ENCODE measurements at places on chromosomes 6 and 20.

- DNase-seq = no peak
These were observed 3.9 kb downstream of the SPEF1 start for GRCh38 chr20:3777381-3777715.

DNA sequence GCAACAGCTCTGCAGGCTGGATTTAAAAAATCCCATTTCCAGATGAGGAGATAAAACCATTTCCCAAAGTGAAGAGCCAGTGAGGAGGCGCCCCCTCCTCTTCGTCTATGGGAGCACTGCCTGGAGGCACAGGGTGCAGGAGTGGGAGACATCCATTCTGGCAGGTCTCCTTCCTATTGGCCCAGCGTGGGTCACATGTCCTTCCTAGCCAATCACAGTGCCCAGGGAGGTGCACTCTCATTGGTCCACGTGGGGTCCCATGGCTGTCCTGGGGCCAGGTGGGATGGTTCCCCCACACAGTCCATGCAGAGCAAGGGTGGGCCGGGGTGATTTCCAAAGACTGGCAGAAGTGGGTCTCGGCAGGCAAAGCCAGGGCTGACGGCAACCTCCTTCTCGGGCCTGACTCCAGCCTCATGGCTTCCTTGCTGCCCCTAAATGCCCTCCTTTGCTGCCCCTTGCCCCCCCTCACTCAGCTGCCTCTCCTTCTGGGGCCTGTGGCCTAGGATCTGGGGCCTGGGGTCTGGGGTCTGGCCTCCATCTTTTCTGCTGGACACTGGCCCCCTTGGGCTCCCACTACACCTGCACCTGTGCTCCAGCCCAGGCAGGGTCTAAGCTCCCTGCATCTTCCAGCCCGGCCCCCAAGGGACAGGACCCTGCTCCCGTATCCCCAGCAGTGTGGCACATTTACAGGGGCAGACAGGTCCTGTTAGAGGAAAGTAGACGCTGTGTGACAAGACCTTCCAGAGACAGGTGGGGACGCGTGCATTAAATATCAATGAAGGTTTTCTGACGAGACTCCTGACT is 231.7 kb downstream of the TAF4 start:
- DNase-seq = no peak

- DNase-seq = peak; percentile 41
These were observed 306.8 kb downstream of the FOXC1 start for GRCh38 chr6:1916334-1917070.

GRCh38 chr20:39395478-39396291 is 433.5 kb downstream of the DHX35 start:
- DNase-seq = no peak

GRCh38 chr6:148317051-148317450 is 25.6 kb upstream of the SASH1 start:
- DNase-seq = no peak

- DNase-seq = no peak
These were observed 52.3 kb upstream of the IFNGR1 start for GRCh38 chr6:137271245-137272183.

DNA sequence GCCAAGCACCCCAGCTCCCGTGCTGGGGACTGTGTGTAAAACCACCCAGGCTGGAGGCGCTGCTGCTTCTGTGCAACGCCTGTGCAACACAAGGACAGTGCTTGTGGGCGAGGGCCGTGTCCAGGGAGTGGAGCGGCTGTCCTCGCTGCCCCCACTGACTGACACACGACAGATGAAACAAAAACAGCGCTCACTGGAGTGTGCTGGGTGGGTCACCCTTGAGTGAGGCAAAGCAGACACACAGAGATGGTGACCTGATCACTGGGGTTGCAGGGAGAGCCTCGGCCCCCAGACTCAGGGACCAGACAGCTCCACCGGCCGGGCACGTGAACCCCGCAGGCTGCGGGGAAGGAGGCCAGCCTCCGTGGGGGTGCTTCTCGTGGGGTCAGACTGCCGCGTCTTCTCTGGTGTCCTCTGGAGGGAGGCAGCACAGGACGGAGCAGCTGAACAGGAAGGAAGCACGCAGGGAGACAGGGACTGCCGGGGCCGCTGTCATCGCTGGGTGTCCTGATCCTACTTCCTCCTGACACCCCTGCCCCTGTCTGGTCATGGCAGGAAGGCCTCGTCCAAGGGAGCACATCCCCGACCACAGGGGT is 75.9 kb upstream of the CST7 start:
- no peak for DNase-seq

DNA sequence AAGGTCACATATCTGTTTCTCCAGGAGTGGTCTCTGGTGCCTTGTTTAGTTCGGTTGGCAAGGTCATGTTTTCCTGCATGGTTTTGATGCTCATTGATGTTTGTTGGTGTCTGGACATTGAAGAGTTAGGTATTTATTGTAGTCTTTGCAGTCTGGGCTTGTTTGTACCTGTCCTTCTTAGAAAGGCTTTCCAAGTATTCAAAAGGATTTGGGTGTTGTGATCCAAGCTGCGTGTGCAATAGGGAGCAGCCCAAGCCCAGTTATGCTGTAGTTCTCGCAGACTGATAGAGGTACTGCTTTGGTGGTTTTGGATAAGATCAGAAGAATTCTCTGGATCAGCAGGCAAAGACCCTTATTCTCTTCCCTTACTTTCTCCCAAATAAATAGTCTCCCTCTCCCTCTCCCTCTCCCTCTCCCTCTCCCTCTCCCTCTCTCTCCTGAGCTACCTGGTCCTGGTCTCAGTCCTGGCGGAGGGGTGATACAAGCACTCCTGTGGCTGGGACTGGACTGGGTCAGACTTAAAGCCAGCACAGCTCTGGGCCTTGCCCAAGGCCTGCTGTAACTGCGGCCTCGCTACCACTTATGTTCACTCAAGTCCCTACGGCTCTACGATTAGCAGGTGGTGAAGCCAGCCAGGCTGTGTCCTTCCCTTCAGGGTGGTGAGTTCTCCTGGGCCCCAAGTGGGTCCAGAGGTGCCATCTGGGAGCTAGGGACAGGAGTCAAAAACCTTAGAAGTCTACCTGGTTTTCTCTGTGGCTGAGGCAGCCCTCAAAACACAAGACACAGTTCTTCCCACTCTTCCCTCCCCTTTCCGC is 27.3 kb upstream of the GRM4 start:
- no peak for DNase-seq

GRCh38 chr6:32045811-32046449 is 7.7 kb downstream of the CYP21A2 start:
- DNase-seq = peak; percentile 24

GRCh38 chr20:60124776-60125381 is 166.7 kb downstream of the CDH26 start:
- DNase-seq = no peak

GRCh38 chr6:52053038-52053695 is 34.2 kb downstream of the PKHD1 start:
- peak; percentile 4 for DNase-seq

- no peak for DNase-seq
These were observed 43.9 kb downstream of the PLCB4 start for GRCh38 chr20:9112541-9113515.

- DNase-seq = no peak
These were observed 19.1 kb upstream of the PANK2 start for GRCh38 chr20:3869839-3870634.

GRCh38 chr6:25035174-25035511 is 99.4 kb upstream of the RIPOR2 start:
- DNase-seq = no peak

DNA sequence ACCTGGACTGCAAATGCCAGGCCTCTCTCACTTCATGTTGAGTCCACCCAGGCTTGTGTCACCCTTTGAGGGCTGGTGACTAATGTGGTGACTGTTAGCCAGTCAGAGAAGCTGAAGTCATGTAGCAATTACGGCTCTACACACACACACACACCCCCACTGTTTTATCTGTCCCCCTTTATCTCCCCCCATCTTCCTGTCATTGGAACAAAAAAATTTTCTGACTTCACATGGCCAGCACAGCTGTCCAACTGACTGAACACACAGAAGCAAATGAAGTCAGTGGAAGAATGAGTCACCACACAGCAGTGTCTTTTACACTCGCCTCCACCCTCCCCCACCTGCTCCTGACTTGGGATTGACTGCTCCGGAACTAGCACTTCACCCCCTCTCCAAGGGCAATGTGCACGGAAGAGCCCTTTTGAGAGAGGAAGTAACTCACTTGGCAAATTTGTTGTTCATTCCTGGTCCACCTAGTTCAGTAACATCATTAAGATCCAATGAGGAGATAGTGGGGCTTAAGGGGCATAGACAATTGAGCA is 198.0 kb downstream of the RNF144B start:
- peak; percentile 54 for DNase-seq

GRCh38 chr20:18063676-18064075 is 6.0 kb upstream of the OVOL2 start:
- no peak for DNase-seq

- DNase-seq = no peak
These were observed 13.3 kb downstream of the HLA-DPB1 start for GRCh38 chr6:33088931-33089620.

- no peak for DNase-seq
These were observed 102.6 kb upstream of the GJE1 start for GRCh38 chr6:142030115-142030619.

DNA sequence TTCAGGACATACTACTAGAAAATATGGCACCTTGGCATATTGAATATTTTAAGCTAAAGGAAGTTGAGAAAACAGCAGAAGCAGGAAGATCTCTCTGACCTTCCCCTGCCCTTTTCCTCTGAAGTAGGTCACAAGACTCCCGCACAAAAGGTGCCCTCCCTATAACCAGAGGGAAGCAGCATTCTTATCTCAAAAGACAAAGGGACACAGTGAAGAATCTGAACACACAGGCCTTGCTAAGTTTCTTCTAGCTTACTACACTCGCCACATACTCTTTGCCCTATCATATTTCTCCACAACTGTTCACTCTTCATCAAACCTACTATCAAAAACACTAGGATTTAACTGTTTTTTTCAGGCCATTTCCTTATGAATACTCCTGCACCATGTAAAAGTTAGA is 151.2 kb downstream of the ELOVL4 start:
- no peak for DNase-seq

GRCh38 chr6:41132254-41132653 is 21.9 kb downstream of the TREML1 start:
- DNase-seq = no peak

DNA sequence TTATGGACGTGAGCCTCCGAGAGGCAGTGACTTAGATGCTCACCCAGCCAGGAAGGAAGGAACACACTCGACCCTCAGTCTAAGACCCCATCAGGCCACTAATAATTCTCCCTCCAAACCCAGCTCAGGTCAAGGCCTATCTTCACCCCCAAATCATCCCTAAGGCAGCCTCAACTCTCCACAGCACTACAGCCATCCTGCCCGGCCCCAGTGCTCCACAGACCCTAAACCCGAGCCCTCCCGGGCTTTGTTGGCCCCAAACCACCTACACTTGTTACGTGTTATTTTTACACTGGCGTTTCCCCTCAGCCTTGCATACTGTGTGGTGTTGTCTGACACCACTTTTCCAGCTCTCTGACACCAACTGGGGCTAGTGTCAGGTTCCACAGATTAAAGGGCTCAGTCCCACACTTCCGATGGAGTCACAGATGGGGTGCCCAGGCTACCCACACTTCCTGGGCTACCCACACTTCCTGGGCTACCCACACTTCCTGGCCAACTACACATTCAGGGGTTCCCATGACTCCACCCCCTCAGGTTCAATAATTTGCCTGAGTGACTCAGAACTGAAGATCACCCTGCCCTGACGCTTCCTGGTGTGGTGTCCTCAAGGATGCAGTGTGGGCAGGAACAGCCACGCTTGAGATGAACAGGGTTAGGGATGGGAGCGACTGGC is 25.3 kb downstream of the RBCK1 start:
- DNase-seq = no peak

DNA sequence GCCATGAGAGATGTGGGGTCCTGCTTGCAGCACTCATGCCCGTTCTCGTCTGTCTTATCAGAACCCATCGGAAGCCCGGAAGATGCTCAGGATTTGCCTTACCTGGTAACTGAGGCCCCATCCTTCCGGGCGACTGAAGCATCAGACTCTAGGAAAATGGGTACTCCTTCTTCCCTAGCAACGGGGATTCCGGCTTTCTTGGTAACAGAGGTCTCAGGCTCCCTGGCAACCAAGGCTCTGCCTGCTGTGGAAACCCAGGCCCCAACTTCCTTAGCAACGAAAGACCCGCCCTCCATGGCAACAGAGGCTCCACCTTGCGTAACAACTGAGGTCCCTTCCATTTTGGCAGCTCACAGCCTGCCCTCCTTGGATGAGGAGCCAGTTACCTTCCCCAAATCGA is 8.3 kb downstream of the PI16 start:
- no peak for DNase-seq

DNA sequence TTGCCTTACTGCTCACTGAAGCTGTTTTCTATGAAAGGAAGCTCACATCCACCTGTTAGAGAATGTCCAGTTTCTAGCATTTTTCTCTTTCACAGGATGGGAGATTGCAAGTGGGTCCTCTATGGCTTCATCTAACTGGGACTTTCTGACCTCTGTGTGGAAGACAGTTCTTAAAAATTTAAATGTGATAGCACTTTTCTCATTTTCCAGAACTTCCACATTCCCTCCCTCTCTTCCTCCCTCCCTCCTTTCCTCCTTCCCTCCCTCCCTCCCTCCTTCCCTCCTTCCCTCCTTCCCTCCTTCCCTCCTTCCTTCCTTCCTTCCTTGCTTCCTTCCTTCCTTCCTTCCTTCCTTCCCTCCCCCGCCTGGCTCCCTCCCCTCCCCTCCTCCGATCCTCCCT is 291.1 kb downstream of the DOK5 start:
- no peak for DNase-seq

DNA sequence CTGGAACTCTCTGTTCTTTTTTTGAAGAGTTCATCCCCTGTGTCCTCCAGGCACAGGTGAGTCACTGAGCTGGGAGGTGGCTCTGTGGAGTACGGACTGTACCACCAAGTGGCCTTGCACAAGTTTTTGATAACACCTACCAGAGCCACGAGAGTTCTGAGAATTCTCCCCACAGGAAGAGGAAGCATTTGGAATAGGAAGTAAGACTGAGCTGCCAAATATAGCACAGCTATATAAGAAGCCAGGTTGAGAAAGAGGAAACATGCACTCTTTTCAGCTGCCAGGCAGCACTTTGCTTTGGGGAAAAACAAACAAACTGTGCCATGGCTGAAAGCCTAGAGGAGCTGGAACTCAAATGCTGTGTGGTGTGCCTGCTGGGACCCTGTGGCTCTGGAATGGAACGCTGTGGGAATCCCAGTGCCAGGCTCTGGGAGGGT is 70.8 kb upstream of the RIPOR2 start:
- no peak for DNase-seq

- no peak for DNase-seq
These were observed 218.0 kb downstream of the THBS2 start for GRCh38 chr6:169035385-169036240.

- DNase-seq = no peak
These were observed 29.4 kb downstream of the LPA start for GRCh38 chr6:160634706-160635105.

GRCh38 chr6:82268301-82268846 is 20.8 kb upstream of the IBTK start:
- DNase-seq = no peak

Measured in T1000 (cell line).